ENCODE measurements at places on chromosomes 5 and 9.

DNA sequence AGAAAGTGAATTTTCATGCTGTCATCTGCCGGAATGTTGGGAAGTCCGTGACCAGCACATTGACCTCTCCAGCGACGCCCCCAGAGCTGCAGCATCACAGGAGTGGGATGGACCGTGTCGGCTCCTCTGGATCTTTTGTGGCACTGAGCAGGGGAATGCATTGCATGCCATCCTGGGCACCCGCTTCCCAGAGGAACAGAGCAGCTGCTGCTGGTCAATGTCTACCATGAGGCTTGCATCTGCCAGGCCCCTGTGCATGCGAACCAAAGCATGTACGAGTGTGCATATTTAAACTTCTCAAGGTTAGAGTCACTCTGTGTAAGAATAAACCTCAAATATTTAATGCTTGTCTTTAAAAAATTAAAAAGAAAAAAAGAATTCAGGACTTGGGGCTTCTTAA lies 414.8 kb downstream of the GADD45G start:
- no peak for DNase-seq

DNA sequence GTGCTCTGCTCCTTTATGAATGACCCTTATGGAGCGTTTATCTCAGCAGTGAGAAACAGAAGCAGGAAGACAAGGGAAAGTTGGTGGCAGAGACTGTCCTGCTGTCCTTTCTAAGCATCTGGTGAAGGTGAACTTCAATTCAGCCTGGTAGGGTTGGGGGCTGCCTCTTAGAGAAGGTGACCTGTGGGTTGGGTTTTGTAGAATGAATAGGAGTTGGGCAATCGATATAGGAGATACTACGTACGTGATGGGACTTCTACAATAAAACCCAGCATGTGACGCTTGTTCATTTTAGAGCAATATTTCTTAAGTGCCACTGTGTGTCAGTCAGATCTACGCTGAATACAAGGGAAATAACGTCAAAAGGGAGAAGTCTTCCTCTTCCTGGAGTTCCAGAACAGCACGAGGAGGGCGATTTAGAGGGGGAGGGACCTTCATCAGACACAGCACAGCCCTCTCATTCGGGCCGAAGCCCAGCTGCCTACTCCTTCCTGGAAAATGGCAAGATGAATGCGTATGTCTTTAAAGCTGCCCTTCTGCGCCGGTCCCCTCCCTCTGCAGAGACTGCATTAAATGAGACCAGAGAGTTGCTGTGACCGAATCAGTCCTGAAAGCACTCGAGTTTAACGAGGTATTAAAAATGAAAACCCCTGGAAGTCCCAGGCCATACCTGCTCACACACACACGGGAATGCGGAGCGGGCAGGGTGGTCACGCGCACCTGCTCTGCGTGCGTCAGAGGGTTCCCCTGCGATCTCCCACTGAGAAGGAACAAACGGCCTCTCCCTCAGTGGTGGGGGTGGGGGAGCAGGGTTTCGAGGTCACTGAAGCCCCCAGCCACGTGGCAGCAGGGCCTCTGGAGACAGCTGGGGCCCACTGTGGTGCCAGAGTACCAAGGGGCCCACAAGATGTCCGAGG lies 85.3 kb upstream of the SARDH start:
- peak; percentile 74 for DNase-seq

DNA sequence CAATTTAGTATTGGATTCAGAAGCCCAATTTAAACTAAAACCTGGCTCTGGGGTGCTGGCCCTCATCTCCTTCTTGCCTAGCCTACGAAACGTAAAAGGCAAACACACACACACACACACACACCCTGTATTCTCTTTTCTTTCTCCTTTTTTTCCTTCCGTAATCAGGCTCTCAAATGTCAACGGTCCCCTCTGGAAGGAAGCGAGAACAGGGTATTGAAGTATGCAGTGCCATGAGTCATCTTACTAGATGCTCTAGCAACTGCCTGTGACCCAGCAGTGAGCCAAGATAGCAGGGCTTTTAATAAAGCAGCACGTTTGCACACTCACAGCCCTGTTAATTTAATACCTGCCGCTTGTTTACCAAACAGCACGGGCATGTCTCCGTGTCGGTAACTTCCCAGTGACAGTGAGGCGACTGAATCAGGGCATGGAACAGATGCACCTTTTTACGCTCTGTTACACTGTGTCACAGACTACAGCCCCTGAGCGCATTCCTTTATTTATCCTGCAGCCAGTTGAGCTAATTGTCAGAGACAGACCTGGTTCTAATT lies 243.8 kb downstream of the BNC2 start:
- no peak for DNase-seq

- DNase-seq, result no peak
These were observed 33.7 kb downstream of the NIM1K start for GRCh38 chr5:43225649-43226245.

DNA sequence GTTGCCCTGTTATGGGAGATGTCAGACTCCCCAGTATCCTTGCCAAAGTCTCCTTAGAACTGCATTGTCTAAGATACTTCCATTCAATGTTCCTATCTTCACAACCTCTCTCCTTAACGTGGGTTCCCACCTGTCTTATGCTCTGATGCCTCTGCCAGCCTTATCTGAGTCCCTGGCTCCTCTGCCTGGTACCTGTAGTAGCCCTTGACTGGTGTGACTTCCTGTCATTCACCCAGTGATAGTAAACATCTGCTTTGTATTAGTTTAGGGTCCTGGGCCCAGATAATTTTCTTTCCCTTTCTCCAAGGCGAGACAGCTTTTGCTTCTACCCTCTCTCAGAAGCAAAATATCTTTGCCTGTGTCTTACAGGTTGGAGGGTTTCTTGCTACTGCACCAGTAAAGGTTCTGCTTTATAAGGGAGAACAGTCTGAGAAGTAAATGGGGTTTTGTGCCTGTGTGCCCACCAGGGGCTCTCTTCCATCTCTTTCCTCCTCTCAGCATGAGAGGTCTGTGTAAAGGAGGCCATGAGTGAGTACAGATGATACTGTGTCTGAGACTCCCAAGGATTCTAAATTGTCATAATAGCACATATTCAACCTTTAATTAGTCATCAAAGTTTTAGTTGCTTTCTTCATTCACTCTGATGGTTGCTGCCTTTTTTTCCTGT lies 220.8 kb downstream of the PRR16 start:
- DNase-seq, result no peak
